ENCODE measurements at places on chromosomes 7 and 10. TPM values are rescaled to one million over a fixed set of nuclear protein-coding genes. Genes with fewer than 3 reads are reported as not detected.

CALCR gene
- total RNA-seq: 0.63 TPM

CALML5 gene
- not detected for total RNA-seq

ATP6V0A4 gene
- total RNA-seq: 0.44 TPM

TWNK gene
- 19.1 TPM for total RNA-seq

ZNF248 gene
- total RNA-seq: 6.9 TPM

NET1 gene
- total RNA-seq: 35.6 TPM

- no peak for DNase-seq
Observed at GRCh38 chr10:66604195-66604594, 321.6 kb upstream of the LRRTM3 start.

GRCh38 chr10:120183546-120183945 lies 273.5 kb upstream of the PLPP4 start:
- no peak for DNase-seq

DNA sequence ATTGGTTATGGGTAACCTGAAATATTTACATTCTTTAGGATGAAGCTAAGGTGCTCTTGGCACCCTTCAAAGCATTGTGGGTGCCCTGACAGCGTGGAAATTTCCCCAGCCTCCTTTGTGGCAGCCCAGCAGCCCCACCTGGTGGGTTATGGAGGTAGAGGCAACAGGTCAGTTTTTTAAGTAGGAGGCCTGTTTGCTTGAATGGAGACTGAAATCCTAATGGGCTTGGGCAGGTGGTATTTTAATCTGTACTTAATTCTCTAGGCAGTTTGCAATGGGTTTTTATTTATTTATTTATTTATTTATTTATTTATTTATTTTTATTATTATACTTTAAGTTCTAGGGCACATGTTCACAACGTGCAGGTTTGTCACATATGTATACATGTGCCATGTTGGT lies 139.4 kb downstream of the EPC1 start:
- DNase-seq: peak; percentile 24

GRCh38 chr7:24871770-24872169 lies 108.2 kb downstream of the OSBPL3 start:
- DNase-seq: no peak

DNA sequence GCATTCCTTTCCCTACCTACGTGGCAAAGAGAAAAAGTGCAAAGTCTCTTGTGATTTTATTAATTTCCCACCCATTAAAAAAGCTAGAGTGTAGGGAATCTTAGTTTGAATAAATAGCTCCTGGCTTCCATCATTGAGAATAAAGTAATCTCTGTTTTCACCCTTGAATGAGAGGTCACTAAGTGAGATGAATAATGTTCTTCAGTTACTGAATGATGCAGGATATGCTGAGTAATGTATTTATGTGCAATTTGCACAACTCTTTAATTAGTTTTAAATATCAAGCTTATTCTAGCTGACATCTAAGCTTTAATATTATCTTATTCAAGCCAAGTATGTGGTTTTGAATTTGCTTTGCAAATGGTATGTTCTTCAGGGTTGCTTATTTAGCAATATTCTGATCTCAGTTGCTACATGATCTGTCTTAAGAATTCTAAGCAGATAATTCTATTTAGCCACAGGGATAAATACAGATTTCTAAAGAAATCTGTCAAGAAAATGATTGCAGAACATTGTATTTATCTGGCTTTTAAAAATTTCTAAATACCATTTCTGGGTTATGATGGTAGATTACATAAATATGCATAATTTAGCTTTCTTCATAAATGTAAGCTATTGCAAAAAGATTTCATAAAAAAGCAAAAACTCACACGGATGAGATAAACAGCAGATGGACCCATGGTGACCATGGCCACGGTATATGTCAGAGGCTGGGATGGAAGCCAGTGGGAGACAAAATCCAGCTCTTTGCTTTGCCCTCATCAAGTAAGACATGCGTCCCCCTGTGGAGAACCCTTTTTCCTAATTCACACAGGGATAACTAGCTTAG lies 141.0 kb downstream of the MACC1 start:
- DNase-seq: no peak

DNA sequence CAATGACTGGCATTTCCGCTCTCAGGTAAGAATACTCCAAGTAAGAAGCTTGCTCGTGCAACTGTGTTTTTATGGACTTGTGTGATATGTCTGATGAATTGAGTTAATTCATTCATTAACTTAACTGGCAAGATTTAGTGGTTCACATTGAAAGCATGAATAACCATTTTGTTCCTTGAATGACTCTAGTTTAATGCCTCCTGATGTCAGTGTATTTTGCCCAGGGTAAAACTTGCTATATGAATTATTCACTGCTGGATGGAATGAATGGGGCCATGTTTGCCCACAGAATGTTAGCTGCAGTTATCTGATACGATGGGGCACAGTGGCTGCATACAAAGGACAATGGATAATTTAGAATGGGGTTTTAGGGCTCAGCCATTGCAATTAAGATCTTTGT lies 124.1 kb downstream of the ZNF365 start:
- DNase-seq: no peak

DNA sequence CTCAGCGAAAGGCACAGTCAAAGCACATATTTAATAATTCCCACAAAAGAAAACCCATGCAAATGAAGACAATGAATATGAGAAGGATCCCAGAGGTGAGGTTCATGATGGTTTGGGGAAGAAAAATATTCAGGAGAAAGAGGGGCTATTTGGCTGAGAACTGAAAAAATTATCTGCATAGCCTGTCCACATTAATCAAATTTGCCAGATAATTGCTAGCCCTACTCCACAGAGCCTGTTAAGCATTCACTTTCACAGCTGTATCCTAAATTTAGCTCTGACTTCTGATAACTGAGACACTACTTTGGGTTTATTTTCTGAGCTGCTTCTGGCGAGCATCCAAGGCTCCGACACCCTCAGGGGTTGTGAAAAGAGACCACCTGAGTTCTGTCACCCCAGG lies 176.2 kb downstream of the HERPUD2 start:
- DNase-seq: no peak

- DNase-seq: no peak
Observed at GRCh38 chr7:38374507-38374906, 101.1 kb upstream of the TARP start.

GRCh38 chr10:22342421-22342820 lies 2.9 kb upstream of the SPAG6 start:
- DNase-seq: no peak

- DNase-seq: peak; percentile 28
Observed at GRCh38 chr7:134886353-134887057, 99.8 kb upstream of the AGBL3 start.

All from psoas muscle (tissue), 8 donors.